Activated T-cell treated with anti-CD3 and anti-CD28 coated beads, Interleukin-2, amount 50 U/mL, for 4 hours (primary cell): ENCODE measurements at places on chromosomes 11 and 22.

DNA sequence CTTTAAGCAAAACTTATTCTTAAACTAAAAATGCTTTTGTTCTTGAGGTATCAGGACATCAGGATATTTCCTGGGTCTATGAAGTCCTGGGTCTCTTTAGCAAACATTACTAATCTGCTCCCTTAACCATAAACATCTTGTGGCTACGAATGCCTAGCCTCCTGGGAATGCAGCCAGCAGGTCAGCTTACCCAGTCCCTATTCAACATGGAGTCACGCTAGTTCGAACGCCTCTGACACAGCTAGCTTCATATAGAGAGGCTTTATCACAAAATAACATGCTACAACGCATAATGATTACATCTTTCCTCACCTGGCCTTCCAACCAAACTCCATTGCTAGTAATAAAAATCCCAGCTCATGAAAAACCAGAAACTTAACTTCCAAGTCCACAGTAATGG lies 17.5 kb upstream of the FIBIN start:
- DNase-seq: no peak

DNA sequence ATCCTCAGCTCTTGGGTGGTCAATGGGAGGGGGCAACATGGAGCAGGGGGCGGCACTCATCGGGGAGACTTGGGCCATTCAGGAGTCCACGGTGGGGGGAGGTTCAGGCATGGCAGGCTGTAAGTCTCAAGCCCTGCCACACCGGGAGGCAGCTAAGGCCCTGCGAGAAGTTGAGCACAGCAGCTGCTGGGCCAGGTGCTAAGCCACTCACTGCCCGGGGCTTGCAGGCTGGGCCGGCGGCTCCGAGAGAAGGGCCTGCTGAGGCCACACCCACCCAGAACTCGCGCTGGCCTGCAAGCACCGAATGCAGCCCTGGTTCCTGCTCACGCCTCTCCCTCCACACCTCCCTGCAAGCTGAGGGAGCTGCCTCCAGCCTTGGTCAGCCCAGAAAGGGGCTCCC lies 131.4 kb downstream of the OR4C45 start:
- DNase-seq: no peak

DNA sequence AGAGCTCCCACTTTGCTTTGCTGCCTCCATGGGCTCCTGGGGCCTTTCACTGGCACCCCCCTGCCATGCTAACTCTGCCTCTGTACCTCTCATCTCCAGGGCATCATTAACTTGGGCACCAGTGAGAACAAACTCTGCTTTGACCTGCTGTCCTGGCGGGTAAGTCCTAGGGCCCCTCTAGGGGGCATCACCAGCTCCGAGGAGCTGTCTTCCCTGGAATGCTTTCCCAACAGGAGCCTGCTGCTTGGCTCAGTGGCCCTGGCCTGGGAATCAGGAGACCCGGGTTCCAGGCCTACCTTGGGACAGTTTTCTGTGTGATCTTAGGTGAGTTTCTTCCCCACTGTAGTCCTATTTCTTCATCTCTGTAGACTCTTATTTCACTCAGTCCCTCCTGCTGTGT lies 5.1 kb downstream of the ACCS start:
- DNase-seq: no peak

GRCh38 chr11:8442301-8442700 lies 151.7 kb downstream of the STK33 start:
- DNase-seq: no peak

- DNase-seq: no peak
These were observed 298.0 kb upstream of the PLET1 start for GRCh38 chr11:112558691-112559090.

DNA sequence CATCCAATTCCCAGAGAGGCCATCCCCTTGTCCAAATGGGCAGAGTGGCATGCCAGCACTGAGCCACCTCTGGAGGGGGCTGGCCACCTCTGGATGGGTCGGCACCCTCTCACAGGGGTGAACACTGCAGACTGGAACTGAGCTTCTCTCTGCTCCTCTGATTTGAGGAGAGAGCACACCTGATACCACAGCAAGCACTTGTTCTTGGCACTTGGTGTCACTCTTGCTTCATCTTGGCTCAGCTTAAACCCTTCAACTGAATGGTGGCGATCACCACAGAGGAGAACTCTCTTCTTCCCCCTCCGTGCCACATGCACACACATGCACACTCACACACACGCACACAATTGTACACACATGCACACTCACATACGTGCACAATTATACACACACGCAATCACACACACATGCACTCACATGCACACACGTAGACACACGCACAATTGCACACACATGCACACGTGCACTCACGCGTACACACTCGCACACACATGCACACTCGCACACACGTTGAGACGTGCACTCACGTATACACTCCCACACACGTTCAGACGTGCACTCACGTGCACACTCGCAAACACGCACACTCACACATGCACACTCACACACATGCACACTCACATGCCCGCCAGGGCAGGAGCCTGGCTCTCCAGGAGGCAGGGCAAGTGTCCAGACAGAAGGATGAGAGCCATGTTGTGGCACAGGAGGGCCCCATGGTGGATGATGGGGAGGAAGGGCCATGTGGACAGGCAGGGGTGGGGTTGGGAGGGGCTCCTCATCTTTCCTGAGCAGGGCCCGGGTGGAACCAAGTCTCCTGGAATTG lies 23.4 kb downstream of the OVOL1 start:
- no peak for DNase-seq

DNA sequence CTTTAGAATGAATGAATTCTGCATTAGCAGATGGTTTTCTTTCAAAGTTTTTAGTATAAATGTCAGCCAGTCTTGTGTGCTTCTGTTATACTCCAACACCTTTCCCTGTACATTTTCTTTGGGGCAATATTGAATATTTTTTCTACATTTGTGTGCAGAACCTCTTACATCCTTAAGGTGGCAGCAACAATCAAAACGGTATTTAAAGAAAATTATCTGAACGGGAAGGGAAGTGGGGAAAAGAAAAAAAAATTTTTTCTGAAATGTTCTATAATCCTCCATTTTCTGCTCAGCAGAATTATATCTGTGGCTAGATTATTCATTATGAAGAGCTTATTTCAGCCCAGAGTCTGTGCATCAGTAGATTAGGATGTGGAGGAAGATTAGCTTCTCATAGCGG lies 347.3 kb upstream of the RAG2 start:
- DNase-seq: no peak

- no peak for DNase-seq
These were observed 66.0 kb upstream of the LARGE1 start for GRCh38 chr22:33986167-33986771.

DNA sequence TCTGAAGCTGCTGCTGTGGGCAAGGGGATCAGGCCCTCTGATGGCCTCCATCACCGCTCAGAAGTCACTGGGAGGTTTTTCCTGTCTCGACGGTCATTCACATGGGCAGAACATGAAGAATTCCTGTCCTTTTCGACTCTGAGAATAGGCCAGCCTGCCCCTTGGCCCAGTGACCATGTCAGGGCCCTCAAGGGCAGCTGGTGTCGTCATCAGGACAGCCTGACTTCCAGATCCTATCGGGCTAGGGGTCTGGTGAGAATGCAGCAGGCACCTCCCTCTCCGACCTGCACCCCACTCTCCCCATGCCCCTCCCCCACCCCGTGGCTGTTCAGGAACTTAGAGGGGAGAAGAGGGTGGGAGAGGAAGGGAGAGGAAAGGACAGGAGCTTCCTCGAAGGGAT lies 3.6 kb downstream of the TP53I11 start:
- DNase-seq: no peak

GRCh38 chr22:23970816-23971486 lies 3.3 kb downstream of the DDT start:
- DNase-seq: no peak

GRCh38 chr11:32400196-32400595 lies 35.1 kb downstream of the WT1 start:
- no peak for DNase-seq

GRCh38 chr11:81852896-81853295 lies 880.8 kb downstream of the FAM181B start:
- no peak for DNase-seq

DNA sequence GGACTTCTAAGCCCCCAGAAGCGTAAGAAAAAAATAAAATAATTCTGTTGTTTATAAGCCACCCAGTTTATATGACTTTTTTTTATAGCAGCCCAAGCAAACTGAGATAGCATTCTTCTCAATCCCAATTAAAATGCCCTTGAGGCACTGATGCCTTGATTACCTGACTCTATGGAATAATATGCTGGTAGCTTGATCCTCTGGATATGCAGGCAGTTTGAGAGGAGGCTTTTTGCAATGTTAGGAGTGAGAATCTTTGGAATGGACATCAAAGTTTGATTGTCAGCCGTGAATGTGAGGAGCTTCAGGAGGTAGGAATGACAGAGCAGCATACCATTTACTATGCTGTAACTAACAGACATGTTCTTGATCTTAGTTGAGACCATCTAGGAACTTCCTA lies 275.6 kb downstream of the AASDHPPT start:
- no peak for DNase-seq

GRCh38 chr11:115869780-115870431 lies 365.7 kb upstream of the CADM1 start:
- DNase-seq: no peak

DNA sequence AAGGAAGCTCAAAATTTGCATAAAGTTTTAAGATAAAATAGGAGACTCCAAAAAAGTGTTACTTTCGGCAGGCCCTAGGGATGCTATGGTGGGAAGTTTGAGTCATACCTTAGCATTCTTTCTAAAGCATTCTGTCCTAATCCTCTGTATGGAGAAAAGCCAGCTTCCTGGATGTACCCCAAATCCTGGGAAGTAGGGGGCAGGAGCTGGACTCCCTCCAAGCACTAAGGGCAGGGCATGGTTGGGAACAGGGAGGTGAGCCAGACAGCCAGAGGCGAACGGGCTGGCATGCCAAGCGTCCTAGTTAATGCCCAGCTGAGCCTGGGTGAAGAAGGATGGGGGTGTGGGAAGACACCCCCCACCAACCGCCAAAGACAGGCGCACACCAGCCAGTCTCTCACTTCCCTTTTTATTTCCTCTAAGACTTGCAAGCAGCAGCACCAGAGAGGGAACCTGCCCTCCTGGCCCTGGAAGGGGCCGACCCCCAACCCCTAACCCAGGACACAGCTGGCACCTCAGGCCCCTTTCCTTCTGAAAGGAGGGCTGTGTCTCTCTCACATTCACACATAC lies 23.9 kb downstream of the RTN4RL2 start:
- no peak for DNase-seq

- no peak for DNase-seq
These were observed 109.1 kb downstream of the LARGE1 start for GRCh38 chr22:33811208-33811607.

- DNase-seq: no peak
These were observed 12.3 kb downstream of the IPO7 start for GRCh38 chr11:9396752-9397151.

DNA sequence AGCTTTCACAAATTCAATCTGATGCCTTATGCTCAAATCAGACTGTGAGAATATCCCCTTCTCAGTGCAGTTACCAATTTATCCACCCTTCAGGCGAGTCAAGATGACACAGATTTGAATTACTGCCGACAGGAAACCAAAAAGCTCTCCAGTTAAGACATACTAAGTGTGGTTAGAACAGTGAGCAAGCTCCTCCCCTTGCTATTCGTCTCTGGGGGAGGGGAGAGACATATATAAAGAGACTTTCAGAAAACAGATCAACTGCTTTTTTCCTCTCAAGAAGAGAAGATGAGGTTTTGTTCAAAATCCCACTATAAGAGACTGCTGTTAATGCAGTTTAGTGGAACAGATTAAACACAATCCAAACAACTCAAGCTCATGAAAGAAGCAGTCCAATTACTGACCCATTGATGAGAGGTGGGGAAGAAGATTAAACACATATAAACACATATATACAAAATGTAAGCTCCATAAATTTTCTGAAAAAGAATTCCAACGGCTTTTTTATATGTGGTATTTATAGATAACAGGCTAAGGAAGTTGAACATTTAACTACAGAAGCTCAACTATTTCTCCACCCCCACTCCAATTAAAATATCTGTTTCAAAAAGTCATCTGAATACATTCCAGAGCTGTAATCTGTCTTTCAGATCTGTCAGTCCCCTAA lies 102.7 kb downstream of the MRTFA start:
- DNase-seq: peak; percentile 35

DNA sequence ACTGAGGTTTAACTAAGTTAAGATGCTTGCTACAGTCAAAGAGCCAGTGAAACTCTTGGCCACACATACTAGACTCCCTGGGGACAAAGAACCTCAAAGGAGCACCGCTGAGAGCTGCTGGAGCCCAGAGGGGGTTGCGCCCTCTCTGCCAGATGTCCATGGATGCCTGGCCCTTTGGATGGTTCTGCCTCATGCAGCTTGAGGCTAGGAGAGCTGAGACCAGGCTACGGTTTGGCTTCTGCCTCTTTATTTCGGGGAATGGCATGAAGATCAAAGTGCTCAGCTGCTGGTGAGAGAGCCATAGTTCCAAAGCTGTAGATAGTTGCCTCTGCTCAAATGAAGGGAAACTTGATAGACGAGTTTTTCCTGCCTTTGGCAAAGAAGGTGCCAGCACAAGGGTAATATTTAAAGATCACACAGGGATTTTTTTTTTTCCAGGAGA lies 43.0 kb downstream of the RASSF10 start:
- no peak for DNase-seq

DNA sequence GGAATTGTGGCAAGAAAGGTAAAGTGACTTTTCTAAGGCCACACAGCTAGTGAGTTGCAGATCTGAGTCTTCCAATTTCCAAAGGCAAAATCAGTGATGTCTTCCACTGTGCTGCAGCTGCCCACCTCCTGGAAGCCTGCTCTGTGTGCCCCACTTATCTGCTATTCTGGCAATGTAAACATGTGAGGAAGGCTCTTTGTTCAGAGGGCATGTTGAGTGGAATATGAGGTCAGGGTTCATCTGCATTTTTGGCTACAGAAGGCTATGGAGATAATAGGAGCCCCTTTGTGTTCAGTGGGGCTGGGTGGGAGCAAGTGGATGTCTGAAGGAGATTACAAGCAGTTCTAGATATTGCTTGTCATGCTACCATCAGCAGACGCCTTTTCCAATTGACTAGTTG lies 396.2 kb downstream of the BUD13 start:
- DNase-seq: no peak

GRCh38 chr11:66476173-66476840 lies 3.9 kb upstream of the DPP3 start:
- no peak for DNase-seq

- DNase-seq: no peak
These were observed 16.6 kb downstream of the PAX6 start for GRCh38 chr11:31794548-31794947.
